Ovary (tissue), 10 donors: ENCODE measurements at places on chromosomes 5 and 9. TPM values are rescaled to one million over a fixed set of nuclear protein-coding genes. Genes with fewer than 3 reads are reported as not detected.

DNA sequence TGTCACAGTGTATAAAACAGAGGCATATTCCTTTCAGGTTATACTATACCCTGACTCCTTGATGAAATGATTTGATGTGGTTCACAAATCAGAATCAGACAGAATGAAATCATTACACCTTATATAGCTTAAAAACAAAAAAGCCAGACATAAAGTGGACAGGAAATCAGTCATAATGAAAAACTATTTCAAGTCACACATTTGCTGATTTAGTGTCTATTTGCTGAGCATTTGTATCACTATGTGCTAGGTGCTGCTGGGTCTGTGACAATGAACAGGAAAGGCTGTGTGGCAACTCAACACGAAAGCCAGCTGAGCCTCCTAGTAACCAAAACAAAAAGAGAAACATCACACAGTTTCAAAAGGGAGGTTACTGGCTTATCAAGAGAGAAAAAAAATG, 194.0 kb downstream of the EFNA5 start:
- H3K4me3 ChIP-seq: no peak overlapping the region
- no peaks in the 10 kb centered on the region for H3K27me3 ChIP-seq
- no peaks in the 10 kb centered on the region for H3K4me1 ChIP-seq

DNA sequence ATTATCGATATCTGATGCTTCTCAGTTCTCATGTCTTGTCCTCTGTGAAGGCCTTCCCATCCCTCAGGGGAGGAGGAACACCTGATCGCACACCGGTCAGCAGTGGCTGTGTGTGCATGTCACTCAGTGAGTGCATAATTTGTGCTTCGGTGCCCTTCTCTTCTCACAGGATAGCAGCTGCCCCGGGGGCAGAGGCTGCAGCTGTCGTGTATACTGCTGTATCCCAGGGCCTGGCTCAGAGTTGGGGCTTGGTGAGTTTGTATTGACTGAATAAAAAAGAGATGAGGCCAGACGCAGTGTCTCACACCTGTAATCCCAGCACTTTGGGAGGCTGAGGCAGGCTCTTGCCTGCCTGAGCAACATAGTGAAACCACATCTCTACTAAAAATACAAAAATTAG, 49.7 kb upstream of the NCS1 start:
- no peaks in the 10 kb centered on the region for H3K36me3 ChIP-seq
- H3K4me3 ChIP-seq: no peak overlapping the region
- no peak overlapping the region for H3K27ac ChIP-seq
- no peak for DNase-seq
- H3K27me3 ChIP-seq: no peaks in the 10 kb centered on the region

GRCh38 chr9:101029315-101030085, 973 bp downstream of the PLPPR1 start:
- H3K4me3 ChIP-seq: no peak overlapping the region
- peaks cover 8% of the 10 kb centered on the region for H3K4me1 ChIP-seq
- no peak for DNase-seq
- H3K36me3 ChIP-seq: no peaks in the 10 kb centered on the region

Gene ZFP37
- 9.3 TPM for total RNA-seq

Gene FBXO38
- total RNA-seq: 34.9 TPM
